Psoas muscle (tissue), 8 donors: ENCODE measurements at places on chromosomes 5 and 9. TPM values are rescaled to one million over a fixed set of nuclear protein-coding genes. Genes with fewer than 3 reads are reported as not detected.

- DNase-seq, result no peak
Observed at GRCh38 chr5:267716-268115, 3.7 kb upstream of the PDCD6 start.

DNA sequence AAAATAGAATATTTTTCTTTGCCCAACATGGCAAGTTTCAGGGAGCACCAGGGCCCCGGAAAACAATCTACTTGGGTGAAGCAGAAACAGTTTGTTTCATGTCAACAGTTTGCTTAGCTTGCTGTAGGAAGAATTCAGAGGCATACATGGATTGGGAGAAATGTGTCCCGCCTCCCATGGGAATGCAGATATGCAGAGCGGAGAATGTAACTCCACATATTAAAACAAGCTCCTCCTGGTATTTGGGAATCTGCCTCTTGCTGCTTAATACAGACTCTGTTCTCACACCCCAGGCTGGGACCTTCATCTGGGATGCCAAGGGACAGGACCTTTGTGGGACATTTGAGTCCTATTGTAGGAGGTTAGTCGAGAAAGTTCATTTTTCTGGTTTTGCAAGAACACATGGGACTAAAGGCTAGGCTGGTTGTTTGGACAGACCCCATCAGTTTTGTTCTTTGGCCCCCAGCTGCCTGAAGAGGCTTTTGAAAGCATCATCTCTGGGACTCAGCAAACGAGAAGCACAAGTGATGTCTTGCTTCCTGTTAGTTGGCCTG lies 220.5 kb upstream of the ADRA1B start:
- no peak for DNase-seq

The SPATA31A3 gene
- total RNA-seq, result not detected

The PCDHGA3 gene
- 1.6 TPM for total RNA-seq
